ENCODE measurements at places on chromosomes 5 and 9.

DNA sequence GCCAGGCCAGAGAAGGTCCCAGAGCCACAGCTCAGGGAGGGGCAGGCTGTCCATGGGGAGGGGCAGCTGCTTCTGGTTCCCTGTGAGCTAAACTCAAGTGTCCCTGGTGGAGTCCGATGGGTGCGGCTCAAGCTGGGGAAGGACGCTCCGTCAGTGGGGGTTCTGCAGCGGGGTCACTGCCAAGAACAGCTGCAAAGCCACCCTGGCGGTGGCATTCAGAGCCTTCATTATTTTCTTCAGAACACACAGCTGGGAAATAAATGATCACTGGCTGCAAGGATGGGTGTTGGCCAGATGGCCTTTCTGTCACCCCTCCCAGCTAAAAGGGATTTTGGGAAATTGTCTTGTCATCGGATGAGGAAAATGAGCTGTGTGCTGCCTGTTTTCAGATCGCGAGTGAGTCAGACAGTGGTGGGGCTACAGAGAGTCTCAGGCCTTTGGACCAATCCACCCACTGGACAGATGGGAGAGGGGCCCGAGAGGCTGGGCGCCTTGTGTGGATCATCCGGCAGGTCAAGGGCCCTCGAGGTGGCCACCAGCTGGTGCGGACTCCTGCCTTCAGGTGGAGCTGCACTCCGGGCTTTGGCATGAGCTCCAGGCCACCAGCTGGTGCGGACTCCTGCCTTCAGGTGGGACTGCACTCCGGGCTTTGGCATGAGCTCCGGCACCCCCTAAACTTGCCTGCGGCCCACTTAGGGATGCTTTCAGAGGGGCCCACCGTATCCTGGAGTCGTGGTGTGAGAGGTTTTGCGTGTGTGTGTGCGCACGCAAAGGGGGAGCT, 17.9 kb upstream of the GFPT2 start:
- DNase-seq, result no peak

- peak; percentile 73 for DNase-seq
Observed at GRCh38 chr9:107336718-107337360, 53.8 kb downstream of the RAD23B start.

- no peak for DNase-seq
Observed at GRCh38 chr9:134663753-134664415, 22.3 kb downstream of the COL5A1 start.

GRCh38 chr5:108125771-108126511, 256.0 kb downstream of the FBXL17 start:
- no peak for DNase-seq

- peak; percentile 38 for DNase-seq
Observed at GRCh38 chr5:52786949-52787599, 642 bp upstream of the ITGA1 start.

GRCh38 chr9:122961139-122961538, 20.3 kb downstream of the RABGAP1 start:
- no peak for DNase-seq

GRCh38 chr9:98880311-98881015, 63.2 kb upstream of the COL15A1 start:
- no peak for DNase-seq
